ENCODE measurements at places on chromosomes 1 and 21.

DNA sequence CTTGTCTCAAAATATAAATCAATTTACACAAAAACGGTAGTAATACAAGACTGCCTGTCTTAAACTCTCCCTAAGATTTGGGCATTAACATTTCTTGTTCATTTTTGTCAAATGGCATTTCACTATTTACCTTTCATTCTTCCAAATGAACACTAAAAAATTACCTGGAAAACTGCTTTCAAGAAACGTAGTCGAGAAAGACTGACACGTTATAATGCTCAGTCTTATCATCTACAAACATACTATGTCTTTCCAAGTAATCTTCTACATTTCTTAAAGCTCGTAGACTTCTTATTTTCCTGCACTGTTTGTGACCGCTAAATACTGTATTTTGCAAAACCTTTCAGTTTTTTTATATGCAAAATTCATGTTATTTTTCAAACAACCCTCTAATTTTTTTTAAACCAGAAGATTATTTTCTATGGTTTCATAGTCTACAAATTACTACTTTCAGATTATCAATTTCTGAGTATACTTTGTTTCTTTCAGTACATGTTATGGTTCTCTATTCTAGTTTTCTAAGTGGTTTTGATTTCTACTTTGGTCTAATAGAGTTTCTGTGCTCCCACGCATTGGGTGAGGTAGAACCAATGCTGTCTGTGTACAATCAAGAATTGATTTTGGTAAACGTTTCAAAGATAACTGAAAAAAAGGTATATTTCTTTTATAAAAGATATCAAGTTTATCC lies 336.4 kb downstream of the SMYD3 start:
- DNase-seq: no peak

DNA sequence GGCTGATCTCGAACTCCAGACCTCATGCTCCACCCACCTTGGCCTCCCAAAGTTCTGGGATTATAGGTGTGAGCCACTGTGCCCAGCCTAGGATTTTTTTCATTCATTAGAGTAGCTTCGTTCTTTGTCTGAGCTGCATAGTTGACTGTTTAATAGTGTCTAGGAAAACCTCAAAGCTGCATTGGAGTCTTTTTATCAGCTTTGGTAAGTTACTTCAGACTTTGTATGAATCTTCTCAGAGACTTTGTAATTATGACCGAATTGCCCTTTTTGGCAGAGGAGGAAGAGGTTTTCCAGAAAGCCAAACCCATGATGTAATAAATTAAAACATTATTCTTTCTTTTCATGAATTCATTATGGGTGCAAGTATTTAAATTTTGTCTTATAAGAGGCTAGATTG lies 5.1 kb downstream of the DNAJB4 start:
- DNase-seq: no peak

- no peak for DNase-seq
Observed at GRCh38 chr1:48582408-48582807, 110.4 kb upstream of the SPATA6 start.

GRCh38 chr1:100622506-100622905 lies 84.6 kb downstream of the GPR88 start:
- DNase-seq: no peak
